Fibroblast of lung (primary cell): ENCODE measurements at places on chromosomes 1 and 21. TPM values are rescaled to one million over a fixed set of nuclear protein-coding genes. Genes with fewer than 3 reads are reported as not detected.

- H3K27ac ChIP-seq = no peak overlapping the region
- H3K4me1 ChIP-seq = no peaks in the 10 kb centered on the region
- no peaks in the 10 kb centered on the region for H3K27me3 ChIP-seq
These were observed 24.5 kb downstream of the HTR6 start for GRCh38 chr1:19689085-19689757.

GRCh38 chr1:39779137-39779536, 8.0 kb upstream of the OXCT2 start:
- H3K27me3 ChIP-seq = peaks cover 10% of the 10 kb centered on the region
- H3K4me1 ChIP-seq = no peaks in the 10 kb centered on the region
- no peak overlapping the region for H3K27ac ChIP-seq
- DNase-seq = no peak
- H3K36me3 ChIP-seq = no peaks in the 10 kb centered on the region

DNA sequence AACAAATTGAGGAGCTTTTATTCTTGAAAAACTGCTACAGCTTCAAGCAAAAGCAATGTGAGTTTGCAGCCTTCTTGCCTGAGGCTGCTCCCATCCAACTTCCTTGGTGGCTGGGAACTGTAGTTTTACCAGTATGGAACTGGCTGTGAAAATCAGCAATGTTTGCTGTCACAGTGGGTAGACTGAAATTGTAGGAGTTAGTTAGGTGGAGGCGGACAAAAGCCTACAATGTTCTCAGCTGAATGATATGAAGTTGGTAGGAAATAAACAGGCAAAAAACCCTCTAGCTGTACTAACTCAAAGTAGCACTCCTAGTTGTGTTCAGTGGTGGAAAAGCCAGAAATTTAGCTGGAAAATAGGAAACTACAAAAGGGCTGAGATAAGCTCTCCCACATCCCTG, 18.5 kb downstream of the HAX1 start:
- no peaks in the 10 kb centered on the region for H3K27me3 ChIP-seq
- no peak overlapping the region for H3K27ac ChIP-seq
- no peak overlapping the region for H3K4me3 ChIP-seq
- no peaks in the 10 kb centered on the region for H3K4me1 ChIP-seq
- H3K36me3 ChIP-seq = no peaks in the 10 kb centered on the region
- no peak for DNase-seq

DNA sequence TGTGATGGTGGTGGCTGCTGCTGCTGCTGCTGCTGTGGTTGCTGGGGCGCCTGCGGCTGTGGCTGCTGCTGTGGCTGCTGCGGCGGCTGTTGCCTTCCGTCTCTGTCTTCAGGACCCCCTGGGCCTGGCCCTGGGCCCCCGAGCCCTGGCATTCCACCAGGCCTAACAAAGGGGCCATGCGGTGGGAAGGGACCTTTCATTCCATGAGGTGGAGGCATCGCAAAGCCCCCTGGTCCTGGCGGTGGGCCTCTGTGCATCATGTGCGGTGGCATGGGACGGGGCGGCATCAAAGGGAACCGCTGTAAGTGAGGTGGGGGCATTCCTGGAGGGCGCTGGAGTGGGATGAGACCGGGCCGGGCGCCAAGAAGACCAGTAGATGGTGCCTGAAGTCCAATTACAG, 12.4 kb downstream of the SOD1 start:
- no peaks in the 10 kb centered on the region for H3K4me1 ChIP-seq
- H3K27me3 ChIP-seq = no peaks in the 10 kb centered on the region

SPATA1 gene
- 0.54 and 0.96 TPM in 2 replicates for polyA plus RNA-seq

LCE1E gene
- 0.08 and 0.14 TPM in 2 replicates for polyA plus RNA-seq

C1QTNF12 gene
- polyA plus RNA-seq = 0.27 and 0.60 TPM in 2 replicates
